ENCODE measurements at places on chromosomes 11 and 22.

DNA sequence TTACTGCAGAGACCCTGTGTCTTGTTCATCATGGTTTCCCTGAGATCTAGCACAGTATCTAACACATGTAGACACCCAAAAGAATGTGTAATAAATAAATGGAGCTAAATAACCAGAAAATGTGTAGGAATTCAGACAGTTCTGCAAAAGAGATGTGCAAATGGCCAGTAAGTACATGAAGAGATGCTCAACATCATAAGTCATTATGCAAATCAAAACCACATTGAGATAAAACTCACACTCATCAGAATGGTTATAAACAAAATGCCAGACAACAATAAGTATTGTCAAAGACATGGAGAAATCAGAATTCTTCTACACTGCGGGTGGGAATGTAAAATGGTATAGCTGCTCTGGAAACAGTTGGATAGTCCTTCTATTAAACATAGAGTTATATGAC lies 88.5 kb downstream of the RBFOX2 start:
- DNase-seq, result no peak

DNA sequence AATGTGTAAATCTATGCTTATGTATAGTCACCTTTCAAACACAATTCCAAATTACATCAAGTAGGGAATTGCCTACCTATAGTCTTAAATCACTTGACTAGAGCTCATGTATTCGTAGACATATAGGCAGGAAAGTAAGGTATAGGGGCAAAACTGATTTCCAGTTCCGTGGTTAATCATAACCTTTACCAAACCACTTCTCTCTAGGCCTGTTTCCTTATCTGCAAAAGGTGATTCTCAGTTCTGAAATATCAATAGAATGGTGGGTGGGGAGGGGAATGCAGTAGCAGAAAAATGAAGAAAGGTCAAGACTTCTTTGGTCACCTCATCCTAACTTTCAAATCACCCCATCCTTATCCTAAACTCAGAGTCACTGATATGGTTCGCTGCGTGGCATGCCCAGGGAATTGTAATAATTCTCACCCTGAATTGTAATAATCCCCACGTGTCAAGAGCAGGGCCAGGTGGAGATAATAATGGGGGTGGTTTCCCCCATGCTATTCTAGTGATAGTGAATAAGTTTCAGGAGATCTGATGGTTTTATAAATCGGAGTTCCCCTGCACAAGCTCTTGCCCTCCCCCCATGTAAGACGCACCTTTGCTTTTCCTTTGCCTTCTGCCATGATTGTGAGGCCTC lies 1.9 kb upstream of the ANO5 start:
- no peak for DNase-seq

DNA sequence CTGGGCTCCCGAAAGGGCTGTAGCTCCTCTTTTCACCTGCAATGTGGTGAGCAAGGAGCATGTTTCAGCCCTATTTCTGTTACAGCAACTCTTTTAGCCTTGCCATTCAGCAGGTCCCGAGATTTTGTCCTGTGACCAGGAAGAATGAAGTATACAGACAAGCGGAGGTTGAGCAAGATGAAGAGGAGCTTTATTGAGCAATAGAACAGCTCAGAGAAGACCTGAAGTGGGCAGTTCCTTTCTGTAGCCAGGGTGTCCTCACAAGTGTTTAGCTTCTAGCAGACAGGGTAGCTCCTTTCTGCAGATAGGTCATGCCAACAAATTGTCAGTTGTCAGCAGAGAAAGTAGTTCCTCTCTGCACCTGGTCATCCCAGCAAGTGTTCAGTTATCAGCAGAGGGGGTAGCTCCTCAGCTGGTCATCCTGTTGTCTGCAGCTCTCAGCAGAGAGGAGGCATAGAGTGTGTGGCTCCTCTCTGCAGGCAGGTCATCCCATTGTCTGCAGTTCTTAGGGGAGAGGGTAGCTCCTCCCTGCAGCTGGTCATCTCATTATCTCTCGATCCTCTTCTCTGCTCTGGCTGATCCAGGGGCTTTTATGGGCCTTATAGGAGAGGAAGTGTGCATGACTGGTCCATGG lies 5.4 kb upstream of the OR56A4 start:
- DNase-seq, result no peak

- no peak for DNase-seq
Measured at GRCh38 chr11:9616042-9616675, 42.7 kb downstream of the WEE1 start.

DNA sequence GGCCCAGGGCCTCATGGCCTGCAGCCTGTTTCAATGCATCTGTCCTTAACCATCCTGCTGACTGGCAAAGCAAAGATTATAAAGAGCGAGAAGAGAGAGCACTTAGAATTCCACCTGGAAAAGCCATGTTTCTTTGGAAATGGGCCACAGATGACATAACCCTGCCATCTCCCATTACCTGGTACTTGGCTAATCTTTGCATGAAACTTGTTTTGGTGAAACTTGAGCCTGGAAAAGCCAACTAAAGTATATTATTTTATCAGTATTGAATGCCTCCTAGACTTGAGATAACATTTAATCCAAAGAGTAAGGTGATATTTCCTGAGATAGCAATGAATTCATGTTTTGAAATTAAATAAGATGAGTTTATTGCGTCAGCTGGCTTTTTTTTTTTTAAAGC lies 72.6 kb downstream of the NAV2 start:
- DNase-seq, result no peak

DNA sequence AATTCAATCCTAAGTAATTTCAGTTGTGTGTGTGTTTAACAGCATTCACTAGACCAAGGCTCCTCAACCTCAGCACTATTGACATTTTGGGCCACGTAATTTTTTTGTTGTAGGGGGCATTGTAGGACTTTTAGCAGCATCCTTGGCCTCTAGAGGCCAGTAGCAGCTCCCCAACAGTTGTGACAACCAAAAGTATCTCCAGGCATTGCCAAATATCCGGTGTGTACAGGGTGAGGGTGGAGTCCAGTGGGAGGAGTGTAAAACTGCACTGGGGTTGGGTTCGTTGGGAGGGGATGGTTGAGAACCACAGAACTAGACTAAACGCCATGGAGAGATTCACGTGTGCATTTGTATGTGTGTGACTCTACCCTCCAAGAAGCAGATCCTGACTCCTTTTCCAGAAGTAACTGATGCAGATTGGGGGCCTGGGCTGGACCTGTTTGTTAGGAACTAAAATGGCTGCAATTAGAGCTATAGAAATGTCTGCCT lies 5.9 kb upstream of the PHF21A start:
- DNase-seq, result no peak

DNA sequence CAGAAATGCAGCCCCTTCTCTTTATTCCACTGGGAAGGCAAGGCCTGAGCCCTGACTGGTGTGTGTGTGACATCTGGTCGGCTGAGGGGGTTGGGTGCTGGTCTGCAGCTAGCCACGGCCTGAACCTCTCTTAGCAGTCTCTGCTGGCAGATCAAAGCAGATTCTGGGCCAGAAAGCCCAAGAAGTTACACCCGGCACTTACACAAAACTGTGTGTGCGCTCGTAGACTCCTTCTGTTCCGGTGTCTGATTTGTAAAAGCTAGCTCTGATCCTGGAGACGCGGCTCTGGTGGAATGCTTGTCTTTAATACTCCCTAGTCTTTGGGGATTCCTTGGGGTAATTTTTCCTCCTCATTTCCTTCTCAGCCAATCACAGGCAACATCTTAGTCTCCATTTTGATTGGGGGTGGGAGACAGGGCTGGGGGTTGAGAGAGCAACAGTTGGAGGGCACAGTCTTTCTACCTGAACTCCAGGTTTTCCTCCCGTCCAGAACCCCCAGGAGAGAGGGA lies 5.5 kb downstream of the PKNOX2 start:
- no peak for DNase-seq

DNA sequence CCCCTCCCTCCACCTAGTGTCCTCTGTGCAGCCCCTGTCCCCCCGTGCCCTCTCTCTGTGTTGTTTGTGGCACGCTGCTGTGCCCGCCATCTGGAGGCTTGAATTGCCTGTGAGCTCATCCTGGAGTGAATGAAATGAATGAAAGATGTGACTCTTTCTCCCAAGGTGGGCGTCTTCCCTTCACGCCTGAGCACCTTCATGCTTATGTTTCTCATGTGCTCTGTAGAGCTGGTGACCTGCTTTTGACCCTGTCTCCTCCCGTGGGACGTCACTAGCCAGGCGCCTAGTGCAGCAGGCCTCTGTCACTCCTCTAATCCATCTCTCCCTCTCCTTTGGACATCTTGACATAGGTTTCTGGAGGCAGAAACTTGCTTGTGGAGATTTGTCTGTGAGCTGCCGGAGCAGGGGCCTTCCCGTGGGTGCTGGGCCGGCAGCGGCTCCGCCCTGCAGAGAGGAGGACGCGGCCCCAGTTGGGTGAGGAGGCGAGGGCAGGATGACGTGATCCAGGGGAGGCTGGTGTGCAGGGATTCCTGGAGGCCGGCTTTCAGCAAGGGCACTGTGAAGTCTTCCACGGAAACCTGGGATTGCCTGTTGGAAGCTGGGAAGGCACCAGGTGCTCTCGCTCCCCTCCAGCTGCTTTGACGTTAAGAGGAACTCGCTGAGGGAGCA lies 40.6 kb downstream of the MUC6 start:
- no peak for DNase-seq

- no peak for DNase-seq
Measured at GRCh38 chr22:45859231-45860161, 117.5 kb downstream of the WNT7B start.

DNA sequence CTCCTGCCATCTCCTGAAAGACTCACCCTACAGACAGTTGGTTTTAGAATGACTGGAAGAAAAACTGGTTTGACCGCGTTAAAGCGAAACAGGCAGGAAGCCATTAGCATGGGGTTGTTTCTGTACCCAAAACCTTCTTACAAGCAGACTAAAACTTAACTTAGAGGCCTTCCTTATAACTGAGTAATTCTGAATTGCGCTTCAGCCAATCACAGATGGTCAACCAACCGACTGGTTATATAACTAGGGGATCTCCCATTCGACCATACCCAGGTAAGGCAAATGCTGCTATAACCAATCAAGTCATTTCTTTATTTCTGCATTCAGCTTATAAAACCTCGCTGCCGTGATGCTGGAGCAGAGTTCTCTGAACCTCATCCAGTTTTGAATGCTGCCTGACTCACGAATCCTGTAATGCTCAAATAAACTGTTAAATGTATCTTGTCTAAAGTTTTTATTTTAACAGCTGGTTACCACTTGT lies 87.8 kb upstream of the DRD2 start:
- no peak for DNase-seq

All from activated CD8-positive, alpha-beta memory T cell treated with anti-CD3 and anti-CD28 coated beads for 48 hours (primary cell).